Left ventricle myocardium superior (tissue), 1 donor: ENCODE measurements at places on chromosomes 6 and 20. TPM values are rescaled to one million over a fixed set of nuclear protein-coding genes. Genes with fewer than 3 reads are reported as not detected.

GRCh38 chr6:27757307-27757706 is 154.9 kb downstream of the OR2B2 start:
- DNase-seq, result peak; percentile 47

GRCh38 chr6:30149858-30150550 is 11.0 kb downstream of the TRIM10 start:
- DNase-seq, result no peak

PARD6B gene
- total RNA-seq, result 7.1 TPM

MYL9 gene
- total RNA-seq, result 1,967 TPM

C20orf144 gene
- total RNA-seq, result not detected

GRCh38 chr20:16477632-16478031 is 95.6 kb downstream of the KIF16B start:
- DNase-seq, result no peak

- DNase-seq, result no peak
Observed at GRCh38 chr6:150142097-150142669, 661 bp upstream of the PPP1R14C start.

DNA sequence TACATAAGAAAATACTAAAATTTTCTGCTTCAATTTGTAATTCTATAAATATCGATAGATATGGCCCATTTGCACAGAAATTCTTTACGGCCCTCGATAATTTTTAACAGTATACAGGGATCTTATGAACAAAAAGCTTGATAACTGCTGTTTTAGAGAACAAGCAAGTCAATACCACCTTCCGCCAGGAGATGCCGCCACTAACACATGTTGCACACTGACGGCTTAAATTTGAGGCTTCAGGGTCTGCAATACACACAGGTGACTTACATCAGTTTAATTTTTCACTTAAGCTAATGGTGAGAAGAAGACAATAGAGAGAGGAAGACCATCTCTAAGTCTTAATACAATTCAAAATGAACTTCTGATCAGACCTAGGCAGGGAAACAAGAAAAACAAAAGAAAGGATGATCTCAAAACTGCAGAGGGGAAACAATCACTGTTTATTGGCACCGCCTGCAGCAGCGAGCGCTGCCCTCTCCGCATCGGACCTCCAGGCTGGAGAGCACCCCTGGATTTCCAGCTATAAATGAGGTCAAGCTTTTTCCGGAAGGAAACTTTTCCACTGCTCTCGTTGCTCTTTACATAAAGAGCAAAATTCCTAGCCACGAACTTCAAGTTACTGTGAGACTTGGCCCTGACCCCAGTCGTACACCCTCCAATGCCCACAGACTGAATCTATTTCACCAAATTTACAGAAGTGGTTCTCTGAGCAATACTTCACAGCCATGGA is 53.9 kb downstream of the OTOR start:
- peak; percentile 71 for DNase-seq

GRCh38 chr6:24064832-24065231 is 61.2 kb upstream of the NRSN1 start:
- DNase-seq, result no peak

RIPPLY2 gene
- total RNA-seq, result not detected

TGM3 gene
- total RNA-seq, result not detected

AP5S1 gene
- 10.2 TPM for total RNA-seq

TRIM40 gene
- total RNA-seq, result not detected

ITPR3 gene
- 6.1 TPM for total RNA-seq

POM121L2 gene
- not detected for total RNA-seq

GRCh38 chr6:117444600-117444999 is 18.9 kb upstream of the ROS1 start:
- no peak for DNase-seq

- peak; percentile 90 for DNase-seq
Observed at GRCh38 chr6:27126815-27127537, 120.5 kb upstream of the PRSS16 start.

GRM1 gene
- total RNA-seq, result 1.3 TPM

GRCh38 chr6:20069021-20069522 is 143.2 kb downstream of the MBOAT1 start:
- no peak for DNase-seq

DNA sequence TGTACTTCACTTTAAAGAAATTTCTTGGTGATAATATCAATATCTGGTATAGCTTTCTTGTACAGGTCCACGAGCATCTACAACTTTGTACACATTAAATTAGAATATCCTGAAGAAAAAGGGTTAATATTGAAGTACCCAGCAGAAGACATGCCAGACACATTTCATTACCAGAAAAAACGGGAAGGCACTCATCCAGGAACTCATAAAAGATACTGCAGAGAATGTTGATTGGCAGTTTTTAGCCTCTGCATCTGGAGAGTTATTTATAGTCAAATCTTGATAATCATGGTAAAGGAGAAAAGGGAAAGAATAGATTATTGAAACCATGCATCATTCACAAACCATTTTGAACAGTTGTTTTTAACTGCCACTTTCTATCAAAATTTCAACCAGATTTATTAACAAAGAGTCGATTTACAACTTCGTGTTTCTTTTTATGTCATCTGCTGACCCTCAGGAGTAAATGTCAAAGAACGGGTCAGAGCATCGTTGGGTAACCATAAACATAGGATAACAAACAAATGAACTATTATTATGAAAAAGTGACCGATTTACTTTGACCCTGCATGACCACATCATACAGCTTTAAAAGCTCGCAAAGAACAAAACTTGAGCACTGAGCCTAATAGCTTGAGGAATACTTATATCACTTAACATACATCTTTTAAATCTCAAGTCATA is 229.2 kb upstream of the SGK1 start:
- no peak for DNase-seq
